ENCODE measurements at places on chromosomes 3 and 15. TPM values are rescaled to one million over a fixed set of nuclear protein-coding genes. Genes with fewer than 3 reads are reported as not detected.

GRCh38 chr3:14147617-14148016 is 22.8 kb downstream of the TMEM43 start:
- peaks cover 33% of the 10 kb centered on the region for H3K4me1 ChIP-seq
- no peaks in the 10 kb centered on the region for H3K27me3 ChIP-seq
- H3K27ac ChIP-seq: no peak overlapping the region
- DNase-seq: no peak

PRTG gene
- 146 TPM for total RNA-seq

IL20RB gene
- 1.6 TPM for total RNA-seq

CCR9 gene
- total RNA-seq: not detected

NANOGP8 gene
- total RNA-seq: 0.81 TPM

CERS3 gene
- total RNA-seq: 0.45 TPM

DNA sequence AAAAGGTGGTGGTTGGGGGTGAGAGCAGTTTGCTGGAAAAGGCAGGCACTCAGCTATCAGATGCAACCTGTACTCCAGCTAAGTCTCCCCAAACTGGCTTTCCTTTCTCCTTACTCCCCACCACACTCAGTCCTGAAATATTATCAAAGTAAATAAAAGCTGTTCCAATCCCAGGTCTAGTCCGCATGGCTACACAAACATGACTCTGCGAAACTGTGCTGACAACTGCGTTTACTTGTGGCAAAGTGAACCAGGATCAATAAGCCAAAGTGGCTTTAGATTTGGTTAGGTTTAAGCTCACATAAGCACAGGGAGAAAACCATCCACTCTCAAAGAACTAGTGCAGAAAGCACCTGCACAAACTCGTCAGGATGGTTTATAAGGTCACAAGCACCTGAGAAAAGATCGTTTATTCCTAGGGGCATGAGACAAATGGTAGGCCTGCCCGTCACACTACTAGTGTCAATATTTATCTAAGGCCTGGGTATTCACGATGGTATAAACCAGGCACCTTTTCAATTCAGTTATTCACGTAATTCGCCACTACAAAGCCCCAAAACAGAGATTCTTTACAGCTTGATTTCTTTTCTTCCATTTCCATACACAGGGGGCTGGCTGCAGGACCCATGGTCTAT is 25.3 kb downstream of the LRIG1 start:
- no peaks in the 10 kb centered on the region for H3K27me3 ChIP-seq
- no peak overlapping the region for H3K4me3 ChIP-seq
- DNase-seq: peak; percentile 24
- H3K27ac ChIP-seq: peak overlapping the region; percentile 34
- H3K4me1 ChIP-seq: peaks cover 26% of the 10 kb centered on the region

DNA sequence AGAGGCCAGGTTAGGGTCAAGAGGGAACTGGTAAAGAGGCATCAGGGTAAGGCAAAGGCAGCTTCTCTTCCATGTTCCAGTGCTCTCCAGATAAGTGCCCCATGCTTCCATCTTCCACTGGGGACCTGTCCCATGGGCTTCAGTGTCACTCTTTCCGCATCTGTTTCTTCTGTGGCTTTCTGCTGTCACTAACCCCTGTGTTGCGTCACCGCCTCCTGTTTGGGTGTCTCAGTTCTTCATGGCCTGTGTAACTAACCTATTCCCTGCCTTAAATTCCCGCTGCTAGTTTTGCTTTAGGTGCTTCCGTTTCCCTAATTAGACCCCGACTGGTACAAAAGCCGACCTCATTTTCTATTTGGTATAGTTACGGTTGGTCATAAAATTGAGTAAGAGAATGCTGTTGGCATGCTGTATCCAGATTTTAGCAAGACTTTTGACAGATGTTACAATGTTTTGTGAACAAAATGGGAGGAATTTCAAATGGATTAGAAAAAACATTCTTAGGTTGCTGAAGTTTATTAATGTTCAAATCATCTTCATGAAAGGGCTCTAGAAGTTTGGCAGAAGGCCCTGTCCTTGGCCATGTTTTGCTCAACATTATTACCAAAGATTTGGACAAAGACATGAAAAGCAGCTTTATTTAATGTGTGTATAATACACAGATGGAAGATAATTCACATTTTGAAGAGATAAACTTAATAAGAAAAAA is 245.3 kb downstream of the BBX start:
- H3K4me3 ChIP-seq: no peak overlapping the region
- H3K36me3 ChIP-seq: no peaks in the 10 kb centered on the region
- H3K27me3 ChIP-seq: no peaks in the 10 kb centered on the region
- no peak overlapping the region for H3K27ac ChIP-seq
- H3K4me1 ChIP-seq: no peaks in the 10 kb centered on the region
- no peak for DNase-seq

OR5K2 gene
- not detected for total RNA-seq

SERINC4 gene
- total RNA-seq: not detected

ROPN1 gene
- total RNA-seq: not detected

GRCh38 chr3:70308760-70309159 is 3.7 kb downstream of the MDFIC2 start:
- DNase-seq: peak; percentile 49
- no peaks in the 10 kb centered on the region for H3K27me3 ChIP-seq
- H3K27ac ChIP-seq: no peak overlapping the region
- H3K4me3 ChIP-seq: no peak overlapping the region
- no peaks in the 10 kb centered on the region for H3K36me3 ChIP-seq

DNA sequence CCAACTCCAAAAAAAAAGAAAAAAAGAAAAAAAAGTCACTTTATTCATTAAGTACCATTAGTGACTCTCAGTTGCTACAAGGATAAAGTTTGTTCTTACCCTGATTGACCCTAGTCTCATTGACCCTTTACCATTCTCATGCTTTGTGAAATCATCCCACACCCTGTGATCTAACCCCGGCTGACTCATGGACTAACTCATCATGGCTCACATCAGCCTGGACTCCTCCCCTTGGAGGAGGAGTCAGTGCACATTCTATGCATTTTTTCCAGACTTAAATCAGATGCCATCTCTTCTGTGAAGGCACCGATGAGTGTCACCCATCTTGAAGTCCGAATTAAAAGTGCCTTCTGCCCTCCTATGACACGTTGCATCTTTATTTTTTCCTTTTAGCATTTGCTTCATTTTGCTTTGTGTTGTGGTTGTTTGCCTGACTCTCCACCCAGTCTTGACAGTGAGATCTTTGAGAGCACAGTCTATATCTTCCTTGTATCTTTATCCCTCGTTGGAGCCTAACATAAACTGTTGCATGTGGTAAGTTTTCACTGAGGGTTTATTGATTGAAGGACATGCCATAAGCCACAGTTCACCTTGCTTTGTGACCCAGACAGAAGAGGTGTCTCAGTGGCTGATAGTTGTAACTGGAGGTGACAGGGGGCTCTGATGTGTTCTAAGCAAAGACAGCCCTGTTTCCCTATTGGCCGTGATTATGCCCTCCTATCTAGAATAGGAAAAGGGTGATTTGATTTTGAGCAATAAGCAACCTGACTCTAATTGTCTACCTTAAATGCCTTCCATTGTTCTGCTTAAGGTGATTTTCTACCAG is 72.1 kb downstream of the IL1RAP start:
- H3K27ac ChIP-seq: no peak overlapping the region
- H3K4me3 ChIP-seq: no peak overlapping the region
- H3K27me3 ChIP-seq: no peaks in the 10 kb centered on the region
- no peak for DNase-seq

Measured in thyroid gland (tissue), 4 donors.